Spinal cord (tissue), 10 donors: ENCODE measurements at places on chromosomes 3 and 15. TPM values are rescaled to one million over a fixed set of nuclear protein-coding genes. Genes with fewer than 3 reads are reported as not detected.

- H3K36me3 ChIP-seq: no peaks in the 10 kb centered on the region
- H3K4me1 ChIP-seq: peaks cover 3% of the 10 kb centered on the region
- no peaks in the 10 kb centered on the region for H3K27me3 ChIP-seq
- no peak for DNase-seq
- no peak overlapping the region for H3K4me3 ChIP-seq
- H3K27ac ChIP-seq: no peak overlapping the region
Measured at GRCh38 chr15:81189583-81190283, 6.9 kb upstream of the IL16 start.

DNA sequence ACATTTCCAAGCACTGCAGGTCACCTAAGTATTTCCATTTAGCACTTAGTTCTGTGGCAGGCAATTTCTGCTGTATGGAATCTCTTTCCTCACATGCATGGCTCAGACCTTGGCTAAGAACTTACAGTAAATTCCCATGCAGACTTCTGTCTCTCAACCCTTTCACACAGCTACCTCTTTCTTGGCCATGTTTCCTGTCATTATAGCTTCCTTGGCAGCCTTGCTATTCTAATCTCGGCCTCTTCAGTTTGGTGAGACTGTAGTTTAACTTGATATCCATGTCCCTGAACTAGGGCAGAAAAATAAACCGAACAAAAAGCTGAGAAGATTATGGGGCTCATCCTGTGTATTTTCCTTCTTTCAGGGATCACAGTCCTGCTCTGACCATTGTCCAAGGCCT lies 96.0 kb downstream of the SPATA16 start:
- no peaks in the 10 kb centered on the region for H3K27me3 ChIP-seq
- H3K4me1 ChIP-seq: no peaks in the 10 kb centered on the region
- no peak overlapping the region for H3K4me3 ChIP-seq
- no peak overlapping the region for H3K27ac ChIP-seq
- DNase-seq: peak; percentile 6

DNA sequence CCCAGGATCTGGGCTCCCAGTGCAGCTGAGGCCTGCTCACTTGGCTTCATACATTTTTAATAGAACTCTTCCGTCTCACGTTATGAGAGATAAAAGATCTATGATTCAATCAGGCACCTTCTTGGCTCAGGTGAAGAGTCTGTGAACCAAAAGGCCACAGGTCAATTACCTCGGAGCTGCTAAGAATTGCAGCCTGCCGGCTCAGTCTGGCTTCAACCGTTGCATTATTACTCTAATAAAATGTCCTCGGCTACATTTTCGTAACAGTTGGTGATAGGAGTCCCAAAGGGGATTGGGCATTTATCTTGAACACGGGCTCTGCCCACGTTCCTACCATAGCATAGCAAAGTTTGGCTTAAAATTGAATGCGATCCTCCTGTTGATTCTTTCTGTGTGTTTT lies 176.3 kb downstream of the SLCO3A1 start:
- DNase-seq: no peak
- no peak overlapping the region for H3K4me3 ChIP-seq
- H3K27me3 ChIP-seq: no peaks in the 10 kb centered on the region
- no peak overlapping the region for H3K27ac ChIP-seq
- H3K36me3 ChIP-seq: no peaks in the 10 kb centered on the region

DNA sequence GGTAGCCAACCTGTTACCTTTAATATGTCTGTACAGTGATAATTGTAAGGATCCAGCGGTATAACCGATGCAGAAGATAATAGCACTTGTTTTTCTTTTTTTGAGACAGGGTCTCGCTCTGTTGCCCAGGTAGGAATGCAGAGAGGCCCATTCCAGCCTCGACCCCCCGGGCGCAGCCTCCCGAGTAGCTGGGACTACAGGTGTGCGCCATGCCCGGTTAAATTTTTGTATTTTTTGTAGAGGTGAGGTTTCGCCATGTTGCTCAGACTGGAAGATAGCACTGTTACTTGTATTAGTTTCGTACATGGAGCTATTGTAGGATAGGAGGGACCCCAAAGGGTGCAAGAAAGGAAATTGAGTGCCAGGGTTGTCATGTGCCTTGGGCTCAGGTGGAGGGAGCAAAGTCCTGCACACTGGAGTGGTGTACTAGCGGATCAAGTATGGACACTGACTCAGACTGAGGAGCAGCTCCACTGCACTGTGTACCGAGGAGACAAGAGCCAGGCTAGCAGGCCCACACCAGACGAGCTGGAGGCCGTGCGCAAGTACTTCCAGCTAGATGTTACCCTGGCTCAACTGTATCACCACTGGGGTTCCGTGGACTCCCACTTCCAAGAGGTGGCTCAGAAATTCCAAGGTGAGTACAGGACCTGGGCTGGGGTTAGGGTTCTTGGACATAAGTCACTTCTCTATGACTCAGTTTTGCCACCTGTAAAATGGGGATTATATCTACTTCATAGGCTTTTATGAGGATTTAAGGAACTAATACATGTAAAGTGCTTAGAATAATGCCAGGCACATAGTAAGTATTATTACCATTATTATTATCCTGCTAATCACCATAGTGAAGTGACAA lies 1.0 kb downstream of the OGG1 start:
- no peak for DNase-seq
- H3K4me3 ChIP-seq: peak overlapping the region; percentile 91
- peaks cover 63% of the 10 kb centered on the region for H3K36me3 ChIP-seq

DNA sequence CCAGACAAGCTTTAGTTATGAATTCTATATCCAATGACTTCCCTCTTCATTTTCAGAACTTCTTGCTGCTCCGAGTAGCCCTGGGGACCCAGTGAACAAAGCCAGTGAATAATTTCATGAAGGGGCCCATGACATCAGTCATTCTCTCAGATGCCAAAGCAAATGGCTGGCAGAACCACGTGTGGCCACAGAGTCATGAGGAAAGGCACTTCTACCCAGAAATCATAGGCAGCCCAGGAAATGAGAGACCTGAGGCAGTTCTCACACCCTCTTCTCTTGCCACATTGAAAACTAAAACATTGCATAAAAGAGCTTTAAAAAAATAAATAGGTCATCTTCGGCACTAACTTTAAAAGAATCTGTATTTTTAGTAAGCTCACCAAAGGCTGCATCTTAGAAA lies 4.3 kb upstream of the UACA start:
- peaks cover 6% of the 10 kb centered on the region for H3K27me3 ChIP-seq
- no peak overlapping the region for H3K27ac ChIP-seq
- no peak for DNase-seq
- peaks cover 4% of the 10 kb centered on the region for H3K4me1 ChIP-seq

MAPKBP1 gene
- 32.7 TPM for total RNA-seq

DNA sequence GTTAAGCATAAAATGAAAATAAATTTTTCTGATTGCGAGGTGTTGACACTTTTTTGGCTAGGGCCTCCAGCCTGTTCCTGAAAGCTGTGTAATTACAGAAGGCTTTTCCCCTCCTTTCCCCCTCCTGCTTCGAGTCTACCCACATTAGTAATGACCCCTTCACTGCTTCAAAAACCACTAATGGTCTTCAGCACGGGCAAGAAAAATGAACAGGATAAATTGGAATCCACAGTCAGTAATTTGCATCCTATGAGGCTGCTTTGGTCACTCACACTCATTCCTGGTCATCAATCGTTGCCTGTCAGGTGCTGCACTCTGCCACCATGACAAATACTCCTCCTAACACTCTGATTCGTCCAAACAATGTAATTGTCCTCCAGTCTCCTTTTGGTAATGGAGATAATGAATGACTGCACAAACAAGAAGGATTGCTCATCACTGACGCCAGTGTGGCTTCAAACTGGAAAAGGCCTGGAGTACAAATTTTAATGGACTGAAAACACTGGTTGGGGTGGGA lies 148.6 kb downstream of the MEIS2 start:
- DNase-seq: no peak
- H3K27ac ChIP-seq: no peak overlapping the region
- H3K4me3 ChIP-seq: no peak overlapping the region
- H3K27me3 ChIP-seq: no peaks in the 10 kb centered on the region
- no peaks in the 10 kb centered on the region for H3K36me3 ChIP-seq
